Activated CD4-positive, alpha-beta T cell treated with anti-CD3 and anti-CD28 coated beads for 4 hours (primary cell): ENCODE measurements at places on chromosomes 3 and 15.

- no peak for DNase-seq
Observed at GRCh38 chr15:84740691-84741090, 7.7 kb upstream of the ZNF592 start.

GRCh38 chr3:110323349-110323748 lies 748.3 kb upstream of the NECTIN3 start:
- no peak for DNase-seq

- no peak for DNase-seq
Observed at GRCh38 chr3:138440596-138440995, 6.2 kb downstream of the ESYT3 start.

GRCh38 chr15:51533672-51534398 lies 88.7 kb downstream of the DMXL2 start:
- no peak for DNase-seq
